ENCODE measurements at places on chromosomes 4 and X.

- DNase-seq = no peak
These were observed 71.6 kb upstream of the TET2 start for GRCh38 chr4:105075045-105075444.

GRCh38 chr4:109275066-109275745 is 27.3 kb downstream of the COL25A1 start:
- DNase-seq = no peak

DNA sequence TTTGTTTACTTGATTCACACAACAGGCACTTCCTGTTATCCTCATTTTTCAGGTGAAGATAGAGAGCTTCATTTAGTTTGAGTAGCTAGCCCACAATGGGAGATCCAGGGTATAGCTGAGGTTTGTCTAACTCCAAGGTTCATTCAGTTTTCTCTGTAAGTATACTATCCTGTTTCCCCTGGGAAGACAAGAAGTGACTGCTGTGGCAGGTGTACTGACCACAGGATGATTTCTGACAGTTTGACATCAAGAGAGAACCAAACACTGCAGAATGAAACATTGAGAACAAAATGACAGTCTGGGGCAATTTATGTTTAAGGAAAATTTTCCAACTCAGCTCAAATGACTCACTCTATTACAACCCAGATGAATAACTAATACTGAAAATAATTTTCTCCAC is 958.0 kb downstream of the STPG2 start:
- no peak for DNase-seq

- DNase-seq = no peak
These were observed 19.9 kb downstream of the RPS6KA6 start for GRCh38 chrX:84168095-84168494.

DNA sequence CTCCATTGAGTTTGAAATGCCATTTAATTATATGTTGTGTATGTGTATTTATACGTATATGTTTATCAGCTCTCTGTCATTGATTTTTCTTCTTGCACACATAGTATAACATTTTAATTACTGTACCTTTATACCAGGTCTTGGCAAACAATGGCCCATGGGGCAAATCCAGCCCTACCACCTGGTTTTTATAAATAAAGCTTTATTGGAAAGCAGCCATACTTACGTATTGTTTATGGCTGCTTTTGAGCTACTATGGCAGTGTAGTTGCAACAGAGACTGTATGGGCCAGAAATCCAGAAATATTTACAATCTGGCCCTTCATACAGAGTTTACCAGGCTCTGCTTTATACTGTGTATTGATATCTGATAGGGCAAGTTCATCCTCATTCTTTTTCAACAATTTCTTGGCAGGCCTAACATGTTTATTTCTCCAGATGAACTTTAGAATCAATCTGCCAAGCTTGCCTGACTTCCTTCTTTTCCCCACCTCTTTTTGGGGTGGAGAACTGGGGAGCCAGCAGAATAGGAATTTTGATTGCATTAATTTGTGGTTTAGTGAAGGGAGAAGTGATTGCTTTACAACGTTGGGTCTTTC is 15.8 kb downstream of the DCUN1D4 start:
- no peak for DNase-seq

DNA sequence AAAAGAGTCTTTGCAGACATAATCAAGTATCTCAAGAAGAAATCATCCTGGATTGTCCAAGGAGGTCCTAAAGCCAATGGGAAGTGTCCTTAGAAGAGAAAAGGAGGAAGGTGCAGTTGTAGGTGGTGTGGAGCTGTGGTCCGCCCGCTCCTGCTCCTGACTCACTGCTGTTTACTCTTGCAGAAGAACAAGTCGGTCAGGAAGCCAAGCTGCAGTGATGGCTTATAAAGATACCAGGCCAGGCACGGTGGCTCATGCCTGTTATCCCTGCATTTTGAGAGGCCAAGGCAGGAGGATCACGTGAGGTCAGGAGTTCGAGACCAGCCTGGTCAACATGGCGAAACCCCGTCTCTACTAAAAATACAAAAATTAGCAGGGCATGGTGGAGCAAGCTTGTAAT is 66.4 kb upstream of the ATP6AP2 start:
- no peak for DNase-seq

DNA sequence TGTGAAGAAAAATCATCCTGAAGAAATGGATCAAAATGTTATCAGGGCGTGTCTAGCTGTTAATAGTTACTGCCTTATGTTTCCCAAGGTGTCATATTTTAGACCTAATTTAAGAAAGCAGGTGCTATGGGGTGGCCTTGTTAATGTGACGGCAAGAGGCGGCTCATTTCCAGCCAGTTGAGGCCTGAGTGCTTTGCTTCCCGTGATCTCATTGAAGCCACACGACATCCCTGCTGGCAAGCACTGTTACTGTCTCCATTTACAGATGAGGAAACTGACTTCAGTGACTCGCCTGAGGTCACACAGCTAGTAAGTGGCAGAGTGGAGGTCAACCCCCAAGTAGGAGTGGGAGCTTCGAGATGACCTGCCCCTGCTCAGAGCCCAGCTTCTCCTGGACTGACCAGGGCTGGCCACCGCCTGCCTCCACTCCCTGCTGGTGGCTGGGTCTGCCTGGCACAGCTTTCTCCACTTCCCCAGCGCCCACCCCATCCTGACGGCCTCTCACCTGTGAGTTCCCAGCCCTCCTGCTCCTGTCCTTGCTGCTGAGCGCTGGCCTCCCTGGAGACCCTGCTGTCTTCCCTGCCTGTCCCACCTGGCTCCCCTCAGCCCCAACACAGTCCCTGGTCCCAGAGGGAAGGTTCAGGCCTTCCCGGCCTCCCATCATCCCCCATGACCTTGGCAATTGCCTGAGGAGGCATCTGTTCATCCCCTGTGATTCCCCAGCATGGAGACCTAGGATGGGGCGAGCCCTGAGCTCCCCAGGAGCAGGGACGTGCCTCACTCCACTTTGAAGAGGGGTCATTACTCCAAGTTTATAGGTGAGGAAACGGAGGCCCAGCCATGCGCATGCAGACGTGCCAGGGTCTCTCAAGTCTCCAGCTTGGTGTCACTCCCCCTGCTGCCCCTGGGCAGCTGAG is 47.7 kb upstream of the SORCS2 start:
- DNase-seq = no peak

- no peak for DNase-seq
These were observed 50.2 kb downstream of the MGST2 start for GRCh38 chr4:139715746-139716391.

GRCh38 chrX:22689290-22689689 is 310.5 kb upstream of the DDX53 start:
- no peak for DNase-seq

DNA sequence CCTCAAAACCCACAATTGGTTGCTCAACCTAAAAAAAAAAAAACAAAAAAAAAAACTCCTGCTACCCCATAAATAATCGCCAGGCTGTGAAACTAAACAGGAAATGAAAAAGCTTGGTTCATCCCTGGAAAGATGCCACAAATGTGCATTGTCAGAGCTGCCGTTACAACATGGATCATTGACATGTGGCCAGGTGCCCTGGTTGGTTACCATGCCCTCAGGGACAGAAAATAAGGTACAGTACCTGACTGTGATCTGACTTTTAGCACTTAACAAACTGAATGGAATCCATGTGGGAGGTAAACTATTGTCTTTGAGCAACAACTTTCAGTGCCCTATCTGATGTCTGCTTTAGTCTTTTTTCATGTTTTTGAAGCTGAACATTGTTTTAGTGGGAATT is 118.0 kb upstream of the RPL34 start:
- no peak for DNase-seq

- no peak for DNase-seq
These were observed 87.4 kb upstream of the SLC7A11 start for GRCh38 chr4:138329506-138330070.

GRCh38 chr4:111128327-111128726 is 505.4 kb upstream of the PITX2 start:
- DNase-seq = no peak

DNA sequence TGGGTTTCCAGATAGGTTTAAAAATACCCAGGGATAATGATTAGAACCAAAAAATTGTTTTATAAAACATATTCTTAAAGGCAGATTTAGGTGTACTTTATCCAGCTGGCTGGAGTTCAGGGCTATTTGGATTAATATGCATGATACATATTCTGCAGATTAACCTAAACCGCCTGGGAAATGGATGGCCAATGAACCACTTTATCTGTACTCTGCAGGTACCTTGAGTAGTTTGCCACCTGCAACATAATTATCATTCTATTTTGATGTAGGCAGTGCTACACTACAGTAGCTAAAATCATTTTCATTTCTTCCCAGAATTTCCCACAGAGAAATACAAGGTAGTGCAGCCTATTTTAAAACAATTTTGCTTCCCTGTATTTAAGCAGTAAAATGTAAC is 683.2 kb upstream of the GNPDA2 start:
- DNase-seq = no peak

DNA sequence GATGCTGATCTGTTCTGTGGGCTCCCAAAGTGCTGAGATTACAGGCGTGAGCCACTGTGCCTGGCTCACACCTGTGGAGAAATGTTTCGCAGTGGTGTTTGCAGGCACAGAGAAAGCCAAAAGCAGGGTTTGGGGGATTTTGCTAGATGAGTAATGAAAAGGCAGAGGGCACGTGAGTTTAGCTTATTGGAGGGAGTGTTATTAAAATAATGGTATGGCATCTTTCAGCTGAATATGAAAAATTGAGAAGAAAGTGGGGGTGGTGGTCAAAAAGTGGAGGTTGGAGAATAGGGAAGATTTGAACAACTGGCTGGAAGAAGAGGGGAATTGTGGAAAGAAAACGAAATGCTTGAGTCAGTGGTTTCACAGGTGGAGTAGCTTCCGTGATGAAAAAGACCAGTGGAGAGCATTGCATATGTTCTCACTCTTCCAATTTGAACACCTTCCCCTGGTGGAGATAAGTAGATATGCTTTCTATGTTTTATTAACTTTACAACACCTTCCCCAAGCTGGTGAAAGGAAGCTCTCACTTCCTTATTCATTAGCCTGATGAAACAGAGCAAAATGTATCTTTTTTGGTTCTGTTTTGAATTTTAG is 1.1 kb upstream of the CHST7 start:
- DNase-seq = no peak
